Midbrain (tissue), 1 donor: ENCODE measurements at places on chromosomes 2 and 18.

- no peak for DNase-seq
Measured at GRCh38 chr2:218863021-218863520, 3.5 kb downstream of the WNT6 start.

DNA sequence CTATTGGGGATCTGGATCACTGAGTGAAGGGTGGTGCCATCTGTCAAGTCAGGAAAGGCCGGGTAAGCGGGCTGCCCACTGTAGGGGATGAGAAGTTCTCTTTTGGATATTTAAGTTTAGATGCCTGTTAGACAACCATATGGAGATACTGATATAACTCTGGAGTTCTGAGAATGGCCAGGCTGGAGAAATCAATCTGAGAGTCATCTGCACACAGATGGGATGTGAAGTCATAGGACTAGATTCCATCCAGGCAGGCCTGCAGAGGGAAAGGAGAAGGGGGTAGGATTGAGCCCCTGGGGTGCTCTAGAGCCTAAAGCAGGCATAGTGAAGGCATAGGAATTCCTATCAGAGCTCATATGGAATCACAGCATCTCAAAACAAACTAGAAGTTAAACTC, 30.1 kb downstream of the SPRED2 start:
- no peak for DNase-seq

GRCh38 chr2:196275646-196276352, 104.4 kb upstream of the STK17B start:
- DNase-seq: no peak

DNA sequence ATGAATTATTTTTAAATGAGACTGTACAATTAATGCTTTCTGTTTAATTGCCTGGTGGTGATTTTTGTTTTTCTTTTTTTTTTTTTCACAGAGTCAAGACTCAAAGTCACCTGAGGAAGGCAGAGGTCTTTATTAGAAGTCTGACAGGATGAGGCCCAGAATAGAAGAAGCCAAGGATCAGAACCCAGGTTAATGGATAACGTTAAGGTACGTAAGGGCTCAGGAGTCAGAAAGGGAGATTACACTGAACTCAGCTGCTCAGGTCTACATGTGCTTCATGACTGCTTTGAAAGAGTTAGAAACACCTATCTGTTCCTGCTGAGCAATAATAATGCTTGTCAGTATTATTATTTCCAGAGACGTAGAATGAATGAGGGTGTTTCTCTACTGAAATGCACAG, 196.5 kb downstream of the LRATD1 start:
- no peak for DNase-seq

GRCh38 chr2:183505911-183506310, 381.7 kb downstream of the NUP35 start:
- no peak for DNase-seq

DNA sequence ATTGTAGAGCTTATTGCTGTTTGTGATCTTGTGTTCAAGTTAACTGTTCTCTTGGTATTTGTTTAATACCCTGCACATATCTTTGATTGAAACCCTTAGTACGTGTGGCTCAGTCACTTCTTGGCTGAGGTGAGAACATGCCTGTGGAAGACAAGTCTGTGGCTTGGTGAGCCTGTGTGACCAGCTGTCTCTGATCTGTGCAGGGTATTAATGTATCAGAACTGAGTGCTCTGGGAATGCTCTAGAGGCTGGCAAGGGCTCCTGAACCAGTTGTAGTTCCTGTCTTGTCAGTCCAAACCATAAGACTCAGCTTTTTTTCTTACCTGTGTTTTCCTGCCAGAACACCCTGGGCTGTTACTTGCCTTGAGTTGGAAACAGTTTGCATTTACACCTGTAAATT, 52.4 kb upstream of the EPHA4 start:
- DNase-seq: no peak

DNA sequence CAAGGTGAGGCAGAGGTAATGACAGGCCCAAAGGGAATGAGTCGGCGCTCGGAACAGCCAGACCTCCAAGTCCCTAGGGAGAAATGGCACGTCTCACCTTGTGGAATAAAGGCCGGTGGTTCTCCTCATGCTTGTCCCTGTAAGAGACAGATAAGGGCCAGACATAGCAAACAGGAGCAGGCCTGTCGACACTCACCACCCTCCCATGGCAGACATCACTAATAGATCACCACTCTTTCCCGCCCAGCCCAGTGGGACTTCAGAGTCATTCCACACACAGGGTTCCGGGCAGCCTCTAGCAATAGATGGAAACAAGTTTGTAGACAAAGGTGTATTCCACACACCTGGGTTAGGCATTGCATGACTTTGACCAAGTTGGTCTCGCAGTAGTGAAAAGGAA, 6.3 kb downstream of the DNPEP start:
- DNase-seq: no peak

DNA sequence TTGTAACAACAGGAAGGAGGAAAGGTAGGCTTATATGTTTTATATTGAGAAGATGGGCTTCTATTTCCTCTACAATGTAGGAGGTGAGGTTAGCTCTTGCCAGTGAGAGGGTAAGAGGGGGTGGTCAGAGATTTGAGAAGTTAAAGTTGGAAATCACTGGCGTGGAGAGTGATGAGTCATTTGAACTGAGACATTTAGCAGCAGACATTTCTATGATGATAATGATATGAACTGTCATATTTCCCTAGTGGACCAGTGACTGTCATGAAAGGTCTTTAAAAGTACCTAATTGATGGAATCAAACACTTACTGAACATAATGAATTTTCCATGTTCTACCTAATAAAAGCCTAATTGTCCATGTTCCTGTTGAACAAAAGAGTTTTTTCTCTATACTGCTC, 126.1 kb downstream of the FAM161A start:
- DNase-seq: no peak
